Psoas muscle (tissue), 8 donors: ENCODE measurements at places on chromosomes 16 and 17. TPM values are rescaled to one million over a fixed set of nuclear protein-coding genes. Genes with fewer than 3 reads are reported as not detected.

- no peaks in the 10 kb centered on the region for H3K36me3 ChIP-seq
- DNase-seq = no peak
- no peaks in the 10 kb centered on the region for H3K27me3 ChIP-seq
- H3K4me1 ChIP-seq = no peaks in the 10 kb centered on the region
These were observed 6.6 kb downstream of the GSDMA start for GRCh38 chr17:39969375-39969774.

The OTOP3 gene
- not detected for total RNA-seq

DNA sequence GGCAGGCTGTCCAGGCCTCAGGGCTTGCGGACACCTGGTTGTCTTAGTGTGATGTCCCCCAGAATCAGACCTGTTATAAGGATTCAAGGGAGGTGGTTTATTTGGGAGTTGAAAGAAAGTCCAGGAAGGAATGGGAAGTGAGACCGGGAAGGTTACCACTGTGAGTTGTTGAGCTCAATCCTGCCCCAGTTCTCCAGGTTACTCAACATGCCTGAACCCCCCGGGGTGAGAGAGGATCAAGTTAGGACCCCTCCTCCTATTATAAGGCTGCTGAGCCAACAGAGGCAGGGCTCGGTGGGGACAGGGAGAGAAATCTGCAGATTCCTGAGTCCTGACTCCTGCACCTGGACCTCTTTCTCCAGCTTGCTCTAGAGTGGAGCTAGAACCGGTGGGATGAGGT is 86.4 kb downstream of the MRM1 start:
- no peak overlapping the region for H3K27ac ChIP-seq
- H3K4me1 ChIP-seq = no peaks in the 10 kb centered on the region
- DNase-seq = no peak
- peaks cover 13% of the 10 kb centered on the region for H3K27me3 ChIP-seq

GRCh38 chr16:81711657-81712319 is 67.3 kb upstream of the PLCG2 start:
- H3K27ac ChIP-seq = no peak overlapping the region
- no peaks in the 10 kb centered on the region for H3K36me3 ChIP-seq
- DNase-seq = no peak
- H3K27me3 ChIP-seq = peaks cover 2% of the 10 kb centered on the region

The KRTAP9-4 gene
- not detected for total RNA-seq

DNA sequence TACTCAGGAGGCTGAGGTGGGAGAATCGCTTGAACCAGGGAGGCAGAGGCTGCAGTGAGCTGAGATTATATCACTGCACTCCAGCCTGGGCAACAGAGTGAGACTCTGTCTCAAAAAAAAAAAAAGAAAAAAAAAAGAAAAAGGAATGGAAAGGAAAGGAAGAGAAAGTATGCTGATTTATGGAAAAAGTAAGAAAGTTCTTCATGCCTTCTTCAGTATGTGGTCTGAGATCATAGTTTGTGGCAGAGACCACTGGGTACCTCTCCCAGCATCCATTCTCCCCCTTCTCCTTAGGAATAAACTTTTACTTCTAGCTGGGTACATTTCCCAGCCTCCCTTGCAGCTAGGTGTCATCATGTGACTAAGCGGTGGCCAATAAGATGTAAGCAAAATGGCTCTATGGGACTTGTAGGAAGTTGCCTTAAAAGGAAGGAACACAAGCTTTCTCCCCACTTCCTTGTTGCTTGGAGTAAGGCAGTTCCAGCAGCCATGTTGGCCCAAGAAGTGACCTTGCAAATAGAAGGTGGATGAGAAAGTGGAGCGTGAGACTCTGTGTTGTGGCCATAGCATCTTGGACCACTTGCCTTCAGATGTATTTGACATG is 26.1 kb upstream of the XPO6 start:
- no peak overlapping the region for H3K27ac ChIP-seq
- no peaks in the 10 kb centered on the region for H3K36me3 ChIP-seq
- H3K4me3 ChIP-seq = no peak overlapping the region

DNA sequence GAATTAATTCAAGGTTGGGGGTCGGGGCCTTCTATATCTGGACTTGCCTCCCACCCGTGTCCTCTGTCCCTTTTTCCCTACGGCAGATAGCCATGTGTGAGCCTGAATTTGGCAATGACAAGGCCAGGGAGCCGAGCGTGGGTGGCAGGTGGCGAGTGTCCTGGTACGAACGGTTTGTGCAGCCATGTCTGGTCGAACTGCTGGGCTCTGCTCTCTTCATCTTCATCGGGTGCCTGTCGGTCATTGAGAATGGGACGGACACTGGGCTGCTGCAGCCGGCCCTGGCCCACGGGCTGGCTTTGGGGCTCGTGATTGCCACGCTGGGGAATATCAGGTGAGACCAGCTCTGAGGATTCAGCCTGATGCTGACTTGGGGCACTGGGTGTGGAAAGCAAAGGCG is 365 bp downstream of the AQP8 start:
- no peaks in the 10 kb centered on the region for H3K4me1 ChIP-seq
- no peak overlapping the region for H3K27ac ChIP-seq
- no peak for DNase-seq
- no peak overlapping the region for H3K4me3 ChIP-seq
- H3K36me3 ChIP-seq = no peaks in the 10 kb centered on the region

The CDC6 gene
- 0.27 TPM for total RNA-seq

The ECI1 gene
- total RNA-seq = 143 TPM

GRCh38 chr16:19005561-19006445 is 22.1 kb downstream of the TMC7 start:
- peak; percentile 63 for DNase-seq
- no peaks in the 10 kb centered on the region for H3K27me3 ChIP-seq
- H3K27ac ChIP-seq = no peak overlapping the region
- no peaks in the 10 kb centered on the region for H3K36me3 ChIP-seq
- no peak overlapping the region for H3K4me3 ChIP-seq
- H3K4me1 ChIP-seq = no peaks in the 10 kb centered on the region

The ANKFN1 gene
- not detected for total RNA-seq

DNA sequence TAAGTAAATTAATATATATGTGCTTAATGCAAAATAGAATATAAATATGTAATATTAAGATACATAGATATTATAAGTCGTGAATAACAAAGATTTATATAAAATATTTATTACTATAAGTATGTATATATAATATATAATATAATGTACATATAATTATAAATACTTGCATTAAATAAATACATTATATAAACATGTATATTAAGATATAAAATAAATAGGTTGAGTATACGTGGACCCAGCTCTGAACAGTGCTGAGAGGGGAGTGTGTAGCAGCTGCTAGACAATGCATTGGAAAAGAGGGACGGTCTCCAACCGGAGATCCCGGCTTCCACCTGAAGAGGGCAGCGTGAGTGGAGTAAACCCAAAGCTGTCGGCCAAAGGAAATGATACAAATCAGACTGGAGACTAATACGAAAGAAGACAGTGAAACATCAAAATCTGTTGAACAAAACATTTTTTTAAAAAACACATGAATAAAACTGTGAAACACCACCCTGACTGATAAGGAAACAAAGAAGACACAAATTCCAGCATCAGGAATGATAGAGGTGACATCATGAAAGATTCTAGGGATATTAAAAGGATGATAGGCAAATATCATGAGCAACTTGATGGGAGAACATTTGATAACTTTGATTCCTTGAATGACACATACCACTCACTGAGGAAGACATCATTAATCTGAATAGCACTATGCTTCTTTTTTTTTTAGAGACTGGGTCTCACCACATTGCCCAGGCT is 125.4 kb upstream of the CHMP6 start:
- H3K27ac ChIP-seq = no peak overlapping the region
- H3K36me3 ChIP-seq = no peaks in the 10 kb centered on the region
- DNase-seq = peak; percentile 70
- H3K4me3 ChIP-seq = no peak overlapping the region
- no peaks in the 10 kb centered on the region for H3K4me1 ChIP-seq
- no peaks in the 10 kb centered on the region for H3K27me3 ChIP-seq

The TMIGD1 gene
- total RNA-seq = not detected

The DPEP3 gene
- 0.17 TPM for total RNA-seq

GRCh38 chr17:79979816-79980215 is 55.9 kb downstream of the TBC1D16 start:
- no peaks in the 10 kb centered on the region for H3K4me1 ChIP-seq
- no peak overlapping the region for H3K27ac ChIP-seq
- no peaks in the 10 kb centered on the region for H3K36me3 ChIP-seq
- DNase-seq = no peak
- peaks cover 8% of the 10 kb centered on the region for H3K27me3 ChIP-seq
- H3K4me3 ChIP-seq = no peak overlapping the region

GRCh38 chr16:50864386-50864785 is 122.5 kb downstream of the CYLD start:
- H3K36me3 ChIP-seq = no peaks in the 10 kb centered on the region
- H3K4me3 ChIP-seq = no peak overlapping the region
- no peaks in the 10 kb centered on the region for H3K27me3 ChIP-seq
- DNase-seq = no peak
- no peak overlapping the region for H3K27ac ChIP-seq

GRCh38 chr17:81267390-81268067 is 27.6 kb downstream of the SLC38A10 start:
- H3K4me3 ChIP-seq = no peak overlapping the region
- no peaks in the 10 kb centered on the region for H3K27me3 ChIP-seq
- H3K27ac ChIP-seq = no peak overlapping the region
- DNase-seq = no peak
- H3K36me3 ChIP-seq = peaks cover 88% of the 10 kb centered on the region
- no peaks in the 10 kb centered on the region for H3K4me1 ChIP-seq

GRCh38 chr16:89050119-89050867 is 43.4 kb upstream of the ACSF3 start:
- DNase-seq = peak; percentile 41
- H3K36me3 ChIP-seq = no peaks in the 10 kb centered on the region
- no peak overlapping the region for H3K27ac ChIP-seq
- H3K4me3 ChIP-seq = no peak overlapping the region

- no peak for DNase-seq
- H3K36me3 ChIP-seq = no peaks in the 10 kb centered on the region
- H3K27me3 ChIP-seq = no peaks in the 10 kb centered on the region
- no peak overlapping the region for H3K27ac ChIP-seq
- peaks cover 53% of the 10 kb centered on the region for H3K4me1 ChIP-seq
These were observed 43.4 kb upstream of the MTSS2 start for GRCh38 chr16:70729292-70729691.

The KCNH4 gene
- total RNA-seq = 0.11 TPM

The ARHGAP44 gene
- 3.4 TPM for total RNA-seq

GRCh38 chr17:17229416-17230384 is 7.3 kb downstream of the FLCN start:
- no peak for DNase-seq
- H3K27ac ChIP-seq = peak overlapping the region; percentile 60
- no peak overlapping the region for H3K4me3 ChIP-seq
- H3K36me3 ChIP-seq = peaks cover 3% of the 10 kb centered on the region
- peaks cover 36% of the 10 kb centered on the region for H3K4me1 ChIP-seq
- H3K27me3 ChIP-seq = no peaks in the 10 kb centered on the region

GRCh38 chr16:78640886-78641285 is 541.4 kb downstream of the WWOX start:
- DNase-seq = no peak
- no peaks in the 10 kb centered on the region for H3K4me1 ChIP-seq
- H3K36me3 ChIP-seq = no peaks in the 10 kb centered on the region

The SBK1 gene
- total RNA-seq = 20.6 TPM
